ENCODE measurements at places on chromosomes 1 and 21.

DNA sequence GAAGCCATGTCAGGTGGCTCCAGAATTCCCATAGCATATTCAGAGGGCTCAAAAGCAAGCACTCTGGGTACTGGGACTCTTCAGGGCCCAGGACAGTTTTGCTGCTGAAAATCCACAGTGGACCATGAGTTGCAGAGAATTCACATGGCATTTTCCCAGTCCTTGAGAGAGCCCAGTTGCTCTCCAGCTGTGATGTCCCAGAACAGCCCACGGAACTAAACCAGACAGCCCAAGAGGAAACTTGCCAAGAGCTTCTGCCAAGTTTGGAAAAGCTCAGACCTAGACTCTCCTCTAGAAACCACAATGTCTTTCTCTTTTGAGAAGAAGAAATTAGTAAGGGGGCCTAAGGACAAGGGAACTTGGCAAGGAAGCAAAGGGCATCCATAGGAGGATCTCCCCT lies 69.4 kb downstream of the RGS2 start:
- no peak for DNase-seq

DNA sequence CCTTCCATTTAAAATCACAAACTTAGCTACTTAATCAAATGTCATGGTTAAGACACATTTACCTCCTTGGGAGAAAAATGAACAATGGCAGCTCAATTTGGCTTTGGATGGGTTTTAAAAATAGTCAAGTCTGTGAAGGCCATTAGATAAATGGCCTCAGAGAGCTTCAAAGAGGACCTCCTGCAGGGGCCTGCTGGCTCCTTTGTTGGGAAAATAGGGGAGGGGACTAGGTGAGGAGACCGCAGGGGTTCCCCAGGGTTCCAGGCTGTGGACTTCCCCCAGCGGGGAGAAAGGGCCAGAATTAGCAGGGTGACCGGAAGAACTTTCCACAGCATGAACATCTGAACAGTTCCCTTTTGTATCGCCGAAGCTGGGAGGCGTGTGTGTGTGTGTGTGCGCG lies 3.4 kb upstream of the AJAP1 start:
- no peak for DNase-seq

DNA sequence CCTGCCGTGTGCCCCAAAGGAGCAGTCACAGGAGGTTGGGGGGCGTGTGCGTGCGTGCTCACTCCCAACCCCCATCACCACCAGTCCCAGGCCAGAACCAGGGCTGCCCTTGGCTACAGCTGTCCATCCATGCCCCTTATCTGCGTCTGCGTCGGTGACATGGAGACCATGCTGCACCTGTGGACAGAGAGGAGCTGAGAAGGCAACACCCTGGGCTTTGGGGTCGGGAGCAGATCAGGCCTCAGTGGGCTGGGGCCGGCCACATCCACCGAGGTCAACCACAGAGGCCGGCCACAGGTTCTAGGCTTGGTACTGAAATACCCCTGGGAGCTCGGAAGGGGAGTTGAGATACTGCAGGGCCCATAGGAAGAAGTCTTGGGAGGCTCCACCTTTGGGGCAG lies 23.5 kb downstream of the COL6A1 start:
- no peak for DNase-seq

DNA sequence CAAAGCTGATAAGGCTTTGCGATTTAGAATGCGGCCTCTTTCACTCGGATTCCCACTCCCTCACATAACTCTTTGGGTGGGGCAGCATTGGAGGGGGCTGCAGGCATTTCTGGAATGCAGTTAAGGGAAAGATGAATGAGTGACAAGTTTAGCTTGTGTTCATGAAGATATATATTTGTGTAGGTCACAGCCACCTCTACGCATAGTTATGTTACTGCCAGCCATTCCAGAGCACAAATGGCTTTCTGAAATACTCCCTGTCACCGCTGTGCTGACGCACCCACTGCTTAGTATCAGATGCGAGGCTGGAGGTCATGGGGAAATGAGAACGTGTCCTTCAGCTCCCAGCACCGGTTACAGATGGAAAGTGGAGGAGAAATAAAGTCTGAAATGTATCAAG lies 54.1 kb upstream of the ATP1A1 start:
- DNase-seq, result no peak
